ENCODE measurements at places on chromosomes 5 and 9.

DNA sequence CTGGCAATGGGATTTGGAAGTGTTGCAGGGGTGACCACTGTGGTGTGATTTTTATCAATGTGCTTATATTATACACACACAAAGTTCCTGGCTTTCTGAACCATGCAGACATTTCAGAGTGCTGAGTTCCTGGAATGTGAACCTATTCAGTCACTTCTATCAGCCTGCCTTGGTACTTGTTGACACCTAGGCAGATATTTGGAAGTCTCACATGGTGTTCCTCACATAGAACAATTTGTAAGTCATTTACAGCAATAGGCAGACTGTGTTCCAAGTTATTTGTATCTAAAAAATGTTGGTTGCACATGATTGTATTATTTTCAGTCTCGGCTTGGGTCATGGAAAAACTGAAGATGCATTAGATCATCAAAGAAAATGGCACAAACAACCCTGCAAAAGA is 182.2 kb downstream of the SREK1 start:
- DNase-seq = no peak

GRCh38 chr9:117258184-117258866 is 156.5 kb downstream of the ASTN2 start:
- no peak for DNase-seq

- DNase-seq = peak; percentile 80
Observed at GRCh38 chr5:72452515-72453245, 54.5 kb downstream of the ZNF366 start.

DNA sequence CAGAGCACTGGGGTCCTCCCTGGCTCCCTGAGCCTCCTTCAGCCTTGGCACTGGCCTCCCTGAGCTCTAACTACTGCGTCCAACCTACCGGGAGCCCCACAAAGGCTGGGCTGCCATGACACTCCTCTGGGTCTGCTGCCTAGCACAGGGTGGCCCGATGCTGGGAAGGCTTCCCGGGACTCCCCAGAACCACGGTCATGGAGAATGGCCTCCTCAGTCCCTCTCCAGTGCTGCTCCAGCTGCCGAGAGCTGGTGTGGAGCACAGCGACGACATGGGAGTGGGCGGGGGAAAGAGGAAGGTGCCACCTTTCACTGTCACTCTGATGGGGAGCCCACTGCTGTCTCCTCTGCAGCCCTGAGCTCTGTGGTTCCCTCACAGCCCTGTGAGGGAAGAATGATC is 61.5 kb upstream of the RNF130 start:
- DNase-seq = no peak

GRCh38 chr5:133343196-133343595 is 269.1 kb downstream of the FSTL4 start:
- DNase-seq = no peak

DNA sequence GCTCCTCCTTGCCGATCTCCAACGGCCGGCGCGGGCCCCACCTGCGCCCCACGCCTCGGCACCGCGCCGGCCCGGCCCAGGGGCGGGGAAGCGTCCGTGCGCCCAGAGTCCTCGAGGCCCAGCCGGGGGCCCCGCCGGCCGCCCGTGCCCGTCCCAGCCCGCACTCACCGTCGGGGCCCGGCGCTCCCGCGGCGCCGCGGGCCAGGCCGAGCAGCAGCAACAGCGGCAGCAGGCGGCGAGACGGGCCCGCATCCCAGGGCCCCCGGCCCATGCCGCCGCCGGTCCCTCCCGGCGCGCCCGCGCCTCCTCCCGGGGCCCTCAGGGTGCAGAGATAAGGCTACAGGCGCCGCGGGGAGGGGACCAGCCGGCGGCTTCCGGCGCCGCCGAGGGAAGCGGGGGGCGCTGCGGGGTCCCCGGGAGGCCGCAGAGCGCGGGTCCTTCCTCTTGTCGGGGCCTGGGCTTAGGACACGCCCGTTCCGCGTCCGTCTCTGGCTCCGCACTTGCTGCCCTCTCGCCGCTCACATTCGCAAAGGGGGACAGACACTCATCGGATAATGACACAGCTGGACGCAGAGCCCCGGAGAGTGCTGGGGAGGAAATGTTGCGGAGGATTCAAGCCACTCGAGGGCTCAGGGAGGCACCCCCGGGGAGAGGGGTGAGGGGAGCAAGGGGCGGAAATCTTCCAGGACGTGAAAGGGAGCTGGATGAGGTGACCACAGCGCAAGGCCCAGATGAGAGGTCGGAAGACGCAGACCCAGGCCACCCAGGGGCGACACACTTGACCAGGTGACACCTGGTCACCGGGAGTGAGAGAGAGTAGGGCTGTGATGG is at the start of gene SUSD1:
Gene SUSD1 (minus strand): TSS at position 333 of the 831 bp plus-strand sequence. CDS start 62 bp downstream, at position 271.
- peak; percentile 56 for DNase-seq

DNA sequence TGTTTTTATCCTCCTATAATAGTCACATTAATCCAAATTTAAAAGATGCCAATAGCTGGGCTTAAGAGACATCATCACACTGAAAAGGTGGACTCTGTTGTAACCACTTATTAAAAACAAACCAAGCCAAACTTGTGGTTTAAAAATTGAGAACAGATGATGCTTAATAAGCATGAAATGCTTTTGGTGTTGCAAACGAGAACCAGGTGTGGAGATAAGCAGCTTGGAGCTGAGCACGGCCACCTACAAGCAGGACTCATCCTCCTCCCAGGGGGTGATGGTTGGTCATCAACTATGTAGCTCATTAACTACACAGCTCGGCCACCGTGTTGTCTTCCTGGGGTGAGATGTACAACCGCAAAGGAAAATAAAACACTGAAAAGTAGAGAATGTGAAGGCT is 154.4 kb downstream of the NPR3 start:
- peak; percentile 63 for DNase-seq

- no peak for DNase-seq
Observed at GRCh38 chr9:136241542-136241941, 4.1 kb downstream of the QSOX2 start.

DNA sequence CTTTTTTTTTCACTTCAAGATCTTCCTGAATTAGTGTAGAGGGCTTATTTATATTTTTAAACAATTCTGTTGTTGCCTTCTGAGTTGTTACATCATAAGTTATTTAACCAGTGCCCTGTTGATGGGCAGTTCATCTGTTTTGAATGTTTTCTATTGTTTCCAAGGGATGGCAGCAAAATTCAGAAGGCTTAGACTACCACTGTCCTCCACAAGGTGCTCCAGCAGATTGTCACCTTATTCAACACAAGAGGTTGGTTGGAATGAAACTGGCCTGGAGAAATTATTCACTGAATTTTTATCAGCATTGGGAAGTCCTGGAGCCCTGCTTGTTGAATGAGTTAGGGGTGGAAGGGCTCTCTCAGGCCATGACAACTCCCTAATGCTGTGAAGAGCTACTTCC is 1.3 kb upstream of the KLHL9 start:
- DNase-seq = no peak

GRCh38 chr5:157778121-157778805 is 34.8 kb downstream of the LSM11 start:
- peak; percentile 10 for DNase-seq

- no peak for DNase-seq
Observed at GRCh38 chr9:124163760-124164255, 93.9 kb upstream of the NEK6 start.

- DNase-seq = no peak
Observed at GRCh38 chr9:89482056-89482851, 15.7 kb downstream of the SEMA4D start.

GRCh38 chr9:114033397-114034103 is 44.5 kb downstream of the AMBP start:
- DNase-seq = peak; percentile 35

GRCh38 chr5:95959051-95959887 is 2.4 kb downstream of the ELL2 start:
- DNase-seq = peak; percentile 66

- no peak for DNase-seq
Observed at GRCh38 chr9:109591691-109592090, 93.6 kb upstream of the PTPN3 start.

GRCh38 chr9:15525958-15526357 is 15.2 kb upstream of the PSIP1 start:
- DNase-seq = no peak

DNA sequence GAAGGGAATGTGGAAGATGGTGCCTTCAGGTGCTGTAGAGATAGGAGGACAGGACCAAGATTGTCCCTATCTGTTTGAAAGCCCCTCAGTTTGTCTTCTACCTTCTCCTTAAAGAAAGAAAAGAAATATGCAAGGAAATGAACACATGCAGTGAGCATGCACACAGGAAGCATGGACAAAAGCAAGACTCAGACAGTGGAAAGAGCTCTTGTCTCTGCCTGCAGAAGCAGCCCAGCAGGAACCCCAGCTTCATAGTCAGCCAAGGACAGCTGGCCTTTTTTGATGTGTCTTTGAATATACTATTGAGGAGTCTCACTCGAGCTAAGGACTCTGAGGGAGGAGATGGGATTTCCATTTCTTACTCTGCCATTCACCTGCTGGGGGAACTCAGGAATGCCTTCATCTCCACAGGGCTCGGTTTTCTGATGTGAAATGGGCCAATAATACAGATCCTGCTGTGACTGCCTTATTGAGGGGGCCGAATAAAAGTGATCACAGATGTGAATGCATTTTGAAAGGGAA is 132.5 kb upstream of the ADRA1B start:
- no peak for DNase-seq

DNA sequence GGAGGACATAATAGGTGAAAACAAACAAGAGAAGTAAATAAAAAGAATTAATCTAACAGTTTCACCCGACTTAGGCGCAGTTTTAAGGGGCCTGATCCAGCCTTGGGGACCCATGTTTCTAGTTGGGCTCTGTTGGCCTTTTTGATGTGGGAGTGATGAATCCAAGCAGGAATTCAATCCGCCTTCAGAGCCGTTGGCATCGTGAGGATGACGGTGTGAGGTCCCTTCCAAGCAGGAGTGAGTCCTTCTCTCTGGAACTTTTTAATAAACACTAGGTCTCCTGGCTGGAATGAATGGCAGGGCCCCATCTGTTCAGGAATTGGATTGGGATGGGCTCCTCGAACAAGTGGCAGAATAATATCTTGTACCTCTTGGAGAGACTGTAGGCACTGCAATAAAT is 22.3 kb upstream of the RHOBTB3 start:
- no peak for DNase-seq

- no peak for DNase-seq
Observed at GRCh38 chr5:163809473-163809872, 304.1 kb downstream of the MAT2B start.

DNA sequence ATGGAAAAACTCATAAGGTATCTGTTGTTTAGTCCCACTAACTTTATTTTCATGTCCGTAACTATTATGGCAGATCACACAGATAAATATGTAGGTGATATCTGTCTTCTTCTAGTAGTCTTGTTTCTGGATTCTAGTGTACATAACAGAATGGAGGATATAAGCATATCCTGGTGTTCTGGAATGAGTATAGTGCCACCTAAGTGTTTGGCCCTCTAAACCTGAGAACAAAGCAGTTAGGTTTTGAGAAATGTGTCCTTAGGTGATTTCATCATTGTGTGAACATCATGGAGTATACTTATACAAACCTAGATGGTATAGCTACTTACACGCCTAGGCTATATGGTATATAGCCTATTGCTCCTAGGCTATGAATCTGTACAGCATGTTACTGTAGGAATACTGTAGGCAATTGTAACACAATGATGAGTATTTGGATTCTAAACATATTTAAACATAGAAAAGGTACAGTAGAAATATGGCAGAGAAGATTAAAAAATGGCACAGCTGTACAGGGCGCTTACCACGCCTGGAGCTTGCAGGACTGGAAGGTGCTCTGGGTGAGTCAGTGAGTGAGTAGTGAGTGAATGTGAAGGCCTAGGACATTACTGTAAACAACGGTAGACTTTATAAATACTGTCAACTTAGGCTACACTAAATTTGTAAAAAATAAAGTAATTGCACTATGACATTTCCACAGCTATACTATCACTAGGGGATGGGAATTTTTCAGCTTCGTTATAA is 150.3 kb upstream of the SLC24A2 start:
- DNase-seq = no peak

- DNase-seq = peak; percentile 30
Observed at GRCh38 chr5:96125231-96125891, 163.7 kb upstream of the ELL2 start.

Measured in adipocyte (in vitro differentiated cells).